Smooth muscle cell of the brain vasculature (primary cell): ENCODE measurements at places on chromosomes 12 and 14.

GRCh38 chr14:25351269-25351668, 301.3 kb upstream of the STXBP6 start:
- DNase-seq = no peak

- DNase-seq = no peak
Measured at GRCh38 chr12:100450735-100451134, 22.9 kb upstream of the NR1H4 start.

GRCh38 chr12:56529656-56530055, 8.0 kb downstream of the RBMS2 start:
- DNase-seq = no peak

- DNase-seq = no peak
Measured at GRCh38 chr12:114998750-114999128, 314.8 kb upstream of the TBX3 start.

DNA sequence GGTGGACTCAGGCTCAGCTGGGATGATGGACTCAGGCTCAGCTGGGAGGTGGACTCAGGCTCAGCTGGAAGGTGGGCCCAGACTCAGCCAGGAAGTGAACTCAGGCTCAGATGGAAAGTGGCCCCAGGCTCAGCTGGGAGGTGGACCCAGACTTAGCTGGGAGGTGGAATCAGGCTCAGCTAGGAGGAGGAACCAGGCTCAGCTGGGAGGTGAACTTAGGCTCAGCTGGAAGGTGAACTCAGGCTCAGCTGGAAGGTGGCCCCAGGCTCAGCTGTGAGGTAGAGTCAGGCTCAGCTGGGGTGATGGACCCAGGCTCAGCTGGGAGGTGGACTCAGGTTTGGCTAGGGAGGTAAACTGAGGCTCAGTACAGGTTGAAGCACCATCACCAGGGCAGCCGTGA, 21.8 kb upstream of the C14orf180 start:
- no peak for DNase-seq

DNA sequence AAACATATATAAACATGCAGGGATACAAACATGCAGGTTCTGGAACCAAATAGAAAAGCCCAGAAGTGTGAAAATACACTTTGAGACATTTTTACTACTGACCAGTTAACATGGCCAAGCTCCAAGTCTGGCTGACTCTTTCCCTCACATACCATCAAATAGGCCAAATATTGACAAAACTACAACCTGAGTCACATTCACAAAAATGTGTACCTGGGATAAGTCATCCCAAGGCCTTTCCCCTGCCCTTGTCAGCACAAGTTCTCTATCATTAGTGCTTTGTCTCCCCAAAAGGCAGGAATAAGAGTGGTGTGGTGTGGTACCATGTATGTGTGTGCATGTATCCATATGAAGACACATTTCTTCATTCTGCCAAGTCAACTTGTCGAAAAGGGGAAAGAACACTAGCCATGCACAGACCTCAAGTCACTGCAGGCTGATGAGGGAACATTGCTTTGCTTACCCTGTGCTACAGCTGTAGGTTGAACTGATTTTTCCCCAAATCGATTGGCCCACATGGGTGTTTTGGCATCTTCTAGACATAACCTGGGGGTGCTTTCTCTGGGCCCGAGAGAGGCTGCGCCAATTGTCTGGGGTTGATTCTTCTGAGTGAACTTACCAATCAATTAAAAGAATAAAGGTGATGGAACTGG, 14.9 kb downstream of the HOXC4 start:
- no peak for DNase-seq

GRCh38 chr14:94850309-94851211, 80.6 kb upstream of the GSC start:
- DNase-seq = no peak

DNA sequence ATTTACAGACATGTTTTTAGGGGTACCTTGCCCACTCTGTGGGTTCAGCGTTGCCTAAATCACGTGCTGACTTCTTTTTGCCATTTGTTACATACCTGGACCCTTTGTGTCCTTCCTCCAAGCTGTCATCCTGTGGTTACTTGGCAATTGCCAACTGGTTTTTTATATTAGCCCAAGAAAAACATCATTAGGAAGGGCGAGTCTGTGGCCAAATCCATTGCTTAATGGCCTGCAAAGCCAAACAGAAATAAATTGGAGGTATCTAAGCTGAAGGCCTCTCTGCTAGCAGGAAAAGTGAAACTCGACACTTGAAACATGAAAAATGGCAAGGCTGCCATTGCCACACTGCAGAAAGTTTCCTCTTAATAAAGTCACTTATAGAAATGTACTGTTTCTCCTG, 190.4 kb downstream of the NUAK1 start:
- DNase-seq = no peak

- DNase-seq = no peak
Measured at GRCh38 chr14:60643141-60643462, 6.2 kb downstream of the SIX1 start.

DNA sequence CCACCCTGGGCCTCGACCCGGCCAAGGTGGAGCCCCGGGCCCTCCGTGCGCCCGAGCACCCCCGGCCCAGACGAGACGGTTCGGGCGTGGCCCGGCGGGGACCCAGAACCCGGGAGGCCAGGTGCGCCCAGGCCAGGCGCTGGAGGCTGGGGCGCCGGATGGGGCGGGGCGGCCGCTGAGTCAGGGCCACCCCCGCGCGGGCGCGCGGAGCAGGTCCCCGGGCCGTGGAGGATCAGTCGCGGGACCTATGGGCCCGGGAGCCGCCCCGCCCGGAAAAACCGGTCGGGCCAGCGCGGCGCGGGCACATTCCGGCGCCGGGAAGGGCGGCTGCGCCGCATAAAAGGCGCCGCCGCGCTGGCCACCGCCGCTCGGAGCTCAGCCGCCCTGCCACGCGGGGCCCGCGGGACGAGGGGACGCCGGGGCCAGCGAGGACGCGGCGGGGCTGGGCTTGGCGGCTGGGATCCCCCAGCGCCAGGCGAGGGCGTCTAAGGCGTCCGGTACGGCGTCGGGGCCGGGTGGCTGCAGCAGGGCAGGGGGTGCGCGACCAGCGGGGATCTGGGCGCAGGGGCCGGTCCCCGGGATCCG, 21.5 kb upstream of the KIF26A start:
- no peak for DNase-seq

GRCh38 chr12:7128681-7129286, at the start of gene RBP5:
RBP5 (minus strand) TSS chr12:7128889; CDS start chr12:7128775, 114 bp downstream.
- no peak for DNase-seq

DNA sequence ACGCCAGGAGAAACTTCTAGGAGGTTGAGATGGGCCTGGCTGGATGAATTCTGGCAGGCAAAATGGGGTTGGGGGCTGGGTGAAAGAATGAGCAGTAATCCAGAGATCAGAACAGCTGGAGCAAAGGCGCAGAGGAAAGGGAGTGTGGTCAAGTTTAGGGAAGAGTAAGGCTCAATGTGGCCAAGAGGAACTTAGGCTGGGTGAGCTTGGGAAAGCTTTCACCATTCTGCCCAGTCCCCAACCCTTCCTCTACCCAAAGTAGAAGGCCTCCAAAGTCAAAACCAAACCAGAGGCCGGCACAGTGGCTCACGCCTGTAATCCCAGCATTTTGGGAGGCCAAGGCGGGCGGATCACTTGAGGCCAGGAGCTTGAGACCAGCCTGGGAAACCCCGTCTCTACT, 10.2 kb upstream of the RABGGTA start:
- no peak for DNase-seq

GRCh38 chr12:27387473-27387872, 54.8 kb downstream of the BMAL2 start:
- DNase-seq = no peak

DNA sequence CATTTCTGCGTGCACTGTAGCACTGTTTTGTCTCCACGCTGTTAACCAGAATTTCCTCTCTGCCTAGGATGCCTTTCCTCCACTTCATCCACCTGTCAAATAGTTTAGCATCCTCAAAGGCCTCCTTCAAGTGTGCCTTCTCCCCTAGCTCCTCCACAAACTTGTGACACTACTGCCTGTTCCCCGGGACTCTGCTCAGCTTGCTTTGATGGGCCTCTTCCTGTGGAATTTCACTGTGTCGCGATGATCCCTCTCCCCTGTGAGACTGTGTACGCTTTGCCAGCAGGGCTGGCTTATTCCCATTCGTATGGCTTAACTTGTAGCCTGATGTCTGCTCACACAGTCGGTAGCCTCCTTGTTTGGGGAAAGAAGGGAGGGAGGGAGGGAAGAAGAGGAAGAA, 426.8 kb downstream of the VRK1 start:
- no peak for DNase-seq

GRCh38 chr12:26853303-26854030, 20.5 kb upstream of the ITPR2 start:
- no peak for DNase-seq

DNA sequence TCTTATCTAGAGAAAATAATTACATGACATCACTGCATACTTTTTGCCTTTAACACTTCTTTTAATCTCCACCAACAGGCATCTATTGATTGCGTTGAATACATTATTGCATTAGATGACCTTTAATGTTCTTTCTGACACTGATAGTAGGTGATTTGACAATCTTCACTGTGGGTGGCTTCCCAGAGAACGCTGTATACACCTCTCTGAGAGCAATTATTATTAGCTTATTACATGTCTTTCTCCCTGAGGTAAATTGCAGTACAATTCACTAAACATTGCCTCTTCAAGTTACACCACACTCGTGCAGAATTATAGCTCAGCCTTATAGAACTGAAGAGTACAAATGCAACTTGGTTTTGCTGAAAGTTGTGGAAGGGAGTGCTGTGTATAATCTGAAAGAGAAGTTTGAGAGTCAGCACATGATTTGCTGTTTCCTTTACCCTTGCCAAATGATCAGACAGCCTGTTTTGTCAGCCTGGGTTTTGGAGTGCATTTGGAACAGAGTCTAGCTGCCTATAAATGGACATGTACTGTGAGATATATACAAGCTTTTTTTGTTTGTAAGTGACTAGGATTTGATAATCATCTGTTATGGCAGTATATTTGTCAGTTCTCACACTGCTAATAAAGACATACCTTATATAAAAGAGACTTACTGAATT, 369.2 kb downstream of the CCER1 start:
- DNase-seq = no peak

- DNase-seq = no peak
Measured at GRCh38 chr12:115394496-115395220, 710.7 kb upstream of the TBX3 start.

DNA sequence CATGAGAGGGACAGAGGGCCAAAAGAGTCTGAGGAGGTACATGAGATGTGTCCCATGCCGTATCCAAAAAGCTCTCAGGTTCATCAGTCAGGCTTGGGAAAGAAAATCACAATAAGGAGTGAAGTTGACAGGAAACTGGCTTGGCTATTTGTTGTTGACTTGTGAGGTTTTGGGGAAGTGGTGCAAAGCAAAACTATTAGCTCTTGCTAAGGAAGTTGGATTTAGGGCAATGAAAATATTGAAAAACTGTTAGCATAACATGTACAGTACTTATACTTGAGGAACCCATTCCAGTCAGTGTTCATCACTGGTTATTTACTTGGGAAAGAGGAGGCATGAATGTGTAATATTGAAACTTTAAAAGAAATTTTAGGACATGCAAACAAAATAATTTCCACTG, 145.9 kb downstream of the DUSP6 start:
- DNase-seq = no peak

DNA sequence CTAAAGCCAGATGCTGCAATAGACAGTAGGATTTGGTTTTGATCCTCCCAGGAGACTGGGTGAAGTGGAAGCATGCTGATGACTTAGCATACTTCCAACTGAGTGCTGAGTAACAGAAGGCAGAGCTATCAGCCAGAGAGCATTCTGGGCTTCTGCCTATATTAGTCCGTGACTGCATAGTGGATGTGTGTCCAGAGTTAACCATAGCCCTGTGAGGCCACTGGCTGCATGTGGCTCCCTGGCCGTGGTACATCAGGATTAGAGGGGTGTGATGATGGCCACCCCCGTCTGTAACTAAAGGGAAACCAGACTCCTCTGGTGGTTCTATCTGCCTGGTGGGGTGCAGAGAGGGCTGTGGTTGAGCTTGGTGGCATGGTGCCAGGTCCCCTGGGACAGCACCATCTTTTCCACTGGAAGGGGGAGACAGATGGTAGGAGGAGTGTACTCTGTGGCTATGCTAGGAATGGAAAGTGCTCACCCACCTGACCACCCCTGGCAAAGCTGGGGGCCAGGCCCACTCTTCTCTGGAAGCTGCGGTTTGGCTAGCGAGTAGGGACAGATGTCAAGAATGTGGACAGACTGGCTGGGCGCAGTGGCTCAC, 27.4 kb downstream of the ABCD4 start:
- peak; percentile 41 for DNase-seq

DNA sequence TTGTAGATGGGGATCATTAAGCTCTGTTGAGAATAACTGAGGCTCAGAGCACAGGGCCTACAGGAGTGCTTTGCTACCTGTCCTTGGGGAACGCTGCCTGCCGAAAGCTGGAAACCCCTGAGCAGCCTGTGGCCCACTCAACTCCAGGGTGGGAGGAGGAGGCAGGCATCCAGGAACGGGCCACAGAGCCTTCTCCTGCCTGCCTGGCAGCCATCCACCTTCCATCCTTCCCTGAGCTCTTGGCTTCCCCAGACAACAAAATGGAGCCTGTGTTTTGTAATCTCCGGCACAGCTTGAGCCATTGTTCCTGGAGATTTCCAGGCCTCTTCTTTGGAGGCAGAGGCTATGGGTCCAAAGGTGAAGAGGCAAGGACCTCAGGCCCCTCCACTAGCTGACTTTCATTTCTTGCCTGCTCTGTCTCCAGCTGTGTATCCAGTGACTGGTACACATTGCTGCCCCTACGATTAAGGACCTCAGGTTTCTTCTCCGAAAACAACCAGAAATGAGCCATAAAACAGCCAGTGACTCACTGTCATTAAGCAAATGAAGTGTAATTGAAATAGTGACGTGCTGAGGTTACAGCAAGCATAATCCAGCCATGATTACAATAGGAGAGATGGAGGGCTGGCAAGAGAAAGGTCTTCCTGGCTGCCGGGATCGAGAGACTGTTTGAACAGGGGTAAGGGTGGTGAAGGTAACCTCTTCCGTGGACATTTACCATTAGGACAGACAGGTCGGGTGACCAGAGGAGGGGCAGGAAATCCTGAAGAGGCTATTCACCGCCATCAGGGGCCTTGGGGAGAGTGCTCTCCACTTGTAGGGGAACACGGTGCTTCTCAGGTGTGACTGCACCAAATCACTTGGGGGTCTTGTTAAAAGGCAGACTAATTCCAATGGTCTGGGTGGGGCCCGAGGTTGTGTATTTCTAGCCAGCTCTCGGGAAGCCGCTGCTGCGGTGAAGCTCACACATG, 56.3 kb upstream of the KCNA5 start:
- no peak for DNase-seq

GRCh38 chr12:116395396-116395795, 117.9 kb upstream of the MED13L start:
- no peak for DNase-seq

- no peak for DNase-seq
Measured at GRCh38 chr12:13602172-13602571, 379.2 kb downstream of the GRIN2B start.

GRCh38 chr12:77571127-77571526, 259.6 kb upstream of the NAV3 start:
- DNase-seq = no peak

- no peak for DNase-seq
Measured at GRCh38 chr14:96497087-96497486, 5.1 kb upstream of the PAPOLA start.

- no peak for DNase-seq
Measured at GRCh38 chr12:132423820-132424645, 65.9 kb upstream of the FBRSL1 start.

GRCh38 chr14:43877351-43877960, 629.6 kb downstream of the FSCB start:
- DNase-seq = no peak
